ENCODE measurements at places on chromosomes 2 and 18.

DNA sequence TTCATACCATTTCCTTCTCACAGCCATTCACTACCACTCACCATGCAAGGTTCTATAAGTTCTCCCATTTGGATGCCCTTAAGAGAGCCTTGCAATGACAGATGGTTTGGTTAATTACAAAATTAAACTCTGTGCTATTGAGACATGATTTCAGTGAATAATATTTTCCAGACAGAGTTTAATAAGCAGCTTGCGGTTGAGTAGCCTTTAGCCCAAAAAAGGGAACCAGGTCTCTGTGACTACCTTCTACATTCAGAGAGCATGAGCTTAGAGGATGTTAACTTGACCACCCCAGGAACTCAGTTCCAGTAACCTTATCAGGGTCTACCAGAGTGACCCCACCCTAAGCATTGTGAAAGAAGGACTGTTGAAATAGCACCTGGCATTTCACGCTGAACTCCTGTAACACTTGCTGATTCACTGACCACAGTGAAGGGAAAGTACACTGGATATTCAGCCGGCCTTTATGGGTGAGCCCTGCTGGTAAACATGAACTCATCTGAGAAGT, 1173.1 kb upstream of the ZEB2 start:
- DNase-seq = no peak

DNA sequence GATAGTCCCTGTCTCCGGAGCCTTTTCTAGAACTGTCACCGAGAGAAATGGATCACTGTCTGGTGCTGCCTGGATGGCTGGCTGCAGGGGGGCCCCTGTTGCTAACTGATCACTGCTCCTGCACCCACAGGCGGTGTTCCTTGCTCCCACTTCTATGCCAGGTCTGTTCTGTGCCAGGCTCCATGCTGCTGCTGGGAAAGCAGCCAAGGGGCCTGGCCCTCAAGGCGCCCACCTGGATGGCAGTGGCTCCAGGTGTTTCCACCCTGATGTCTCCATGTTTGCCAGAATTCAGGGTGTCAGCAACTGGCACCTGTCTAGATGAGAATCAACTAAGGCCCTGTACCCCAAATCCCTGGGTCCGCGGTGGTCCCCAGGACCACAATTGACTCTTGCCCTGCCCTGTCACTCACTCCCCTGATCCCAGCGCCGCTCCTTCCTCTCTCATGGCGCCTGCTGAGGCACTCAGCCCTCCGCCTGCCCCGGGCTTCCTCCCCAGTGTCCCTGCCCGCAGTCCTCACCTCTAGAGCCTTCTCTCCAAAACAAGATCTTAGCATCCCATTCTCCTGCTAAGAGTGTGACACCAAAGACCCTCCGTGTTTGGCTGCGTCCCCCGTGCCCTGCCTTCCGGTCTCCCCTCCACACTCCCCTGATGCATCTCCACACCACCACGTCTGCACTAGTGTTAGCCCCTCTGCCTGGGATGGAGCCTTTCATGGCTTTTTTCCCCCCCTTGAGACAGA, 72.5 kb upstream of the OTOF start:
- no peak for DNase-seq

GRCh38 chr18:31657823-31658669, 26.3 kb downstream of the B4GALT6 start:
- no peak for DNase-seq

DNA sequence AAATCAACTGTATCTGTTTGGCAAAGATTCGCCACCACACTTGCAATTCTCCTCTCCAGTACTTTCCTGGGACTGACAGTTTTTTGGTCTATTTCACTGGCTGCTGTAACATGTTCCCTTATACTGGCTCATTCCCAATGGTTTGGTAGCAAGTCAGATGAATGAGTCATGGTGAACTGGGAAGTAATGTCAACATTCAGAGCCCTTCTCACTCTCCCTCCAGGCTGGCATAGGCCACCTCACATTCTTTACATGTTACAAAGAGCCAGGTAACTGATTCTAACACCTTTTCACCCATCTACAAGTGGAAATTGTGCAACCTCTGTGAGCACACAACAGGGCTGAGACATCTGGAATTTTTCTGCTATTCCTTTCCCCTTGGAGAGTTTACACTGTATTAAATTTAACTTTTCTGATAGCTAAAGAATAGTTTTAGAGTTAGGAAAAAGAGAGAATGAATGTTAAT, 111.3 kb upstream of the TLK1 start:
- no peak for DNase-seq

GRCh38 chr2:177044671-177045070, 167.9 kb upstream of the HNRNPA3 start:
- DNase-seq = no peak

- DNase-seq = no peak
These were observed 305.4 kb downstream of the LPIN1 start for GRCh38 chr2:12051831-12052230.

DNA sequence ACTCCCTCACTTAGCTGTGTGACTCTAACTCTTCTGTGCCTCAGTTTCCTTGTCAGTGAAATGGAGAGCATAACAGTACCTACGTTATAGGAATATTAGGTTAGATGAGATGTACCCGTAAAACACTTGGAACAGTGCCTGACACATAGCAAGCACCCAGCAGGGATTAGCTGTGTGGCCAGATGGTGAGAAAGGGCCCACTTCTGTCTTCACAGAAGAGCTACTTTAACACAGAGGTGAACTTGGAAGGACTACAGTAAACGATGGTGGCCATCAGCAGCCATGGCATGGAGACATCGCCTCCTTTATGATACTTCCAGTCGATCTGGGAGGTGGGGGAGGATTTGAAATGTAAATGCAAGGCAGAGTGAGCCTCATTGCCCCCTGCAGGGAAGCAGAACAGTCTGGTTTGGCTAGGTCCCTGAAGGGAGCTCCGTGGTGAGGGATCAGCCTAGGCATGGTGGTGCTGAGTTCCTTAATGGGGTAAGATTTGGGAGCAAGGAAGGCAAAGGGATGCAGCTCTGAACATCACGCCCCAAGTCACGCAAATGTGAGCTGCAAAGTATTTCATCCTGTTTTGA, 101.7 kb upstream of the ALPP start:
- no peak for DNase-seq

DNA sequence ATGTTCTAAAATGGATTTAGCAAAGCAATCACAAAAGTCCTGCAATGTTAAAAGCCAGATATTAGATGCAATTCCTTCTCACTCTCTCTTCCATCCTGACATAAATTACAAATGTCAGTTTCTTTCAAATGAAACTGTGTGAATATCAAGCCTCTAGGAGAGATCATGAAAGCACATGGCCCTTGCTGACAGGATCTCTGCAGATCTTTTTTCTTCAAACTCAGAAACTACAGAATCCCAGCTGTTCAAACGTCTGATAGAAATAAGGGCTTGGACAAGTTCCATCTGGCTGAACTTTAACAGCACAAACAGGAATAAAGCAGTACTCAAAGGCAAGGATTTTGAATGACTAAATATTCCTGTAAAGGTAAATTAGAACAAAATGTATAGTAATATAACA, 47.6 kb downstream of the PDE1A start:
- DNase-seq = no peak

- DNase-seq = no peak
These were observed 17.0 kb upstream of the SCYGR1 start for GRCh38 chr2:227404585-227405271.

DNA sequence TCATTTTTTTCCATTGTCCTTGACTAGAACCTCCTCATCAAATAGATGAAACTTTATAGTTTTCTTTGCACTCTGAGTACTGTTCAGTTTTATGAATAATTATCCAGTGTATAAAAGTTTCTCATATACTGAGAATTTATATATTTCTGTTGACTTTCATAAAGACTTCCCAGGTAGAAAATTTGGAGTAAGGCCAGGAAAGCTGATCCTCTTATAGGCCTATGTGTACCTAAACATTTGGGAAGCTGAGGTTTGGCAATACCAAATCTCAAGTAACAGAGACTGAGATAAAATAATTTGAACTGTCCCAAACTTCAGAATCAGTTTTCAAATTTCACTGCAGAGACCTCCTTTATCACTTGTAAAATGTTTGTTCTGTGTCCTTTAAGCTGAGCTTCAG, 43.4 kb downstream of the CCDC102B start:
- DNase-seq = no peak

- no peak for DNase-seq
These were observed 283.4 kb downstream of the MTX2 start for GRCh38 chr2:176552501-176553135.

- DNase-seq = no peak
These were observed 31.1 kb downstream of the NDUFA10 start for GRCh38 chr2:239994086-239994485.

GRCh38 chr2:58045580-58046334, 849 bp upstream of the VRK2 start:
- DNase-seq = no peak

DNA sequence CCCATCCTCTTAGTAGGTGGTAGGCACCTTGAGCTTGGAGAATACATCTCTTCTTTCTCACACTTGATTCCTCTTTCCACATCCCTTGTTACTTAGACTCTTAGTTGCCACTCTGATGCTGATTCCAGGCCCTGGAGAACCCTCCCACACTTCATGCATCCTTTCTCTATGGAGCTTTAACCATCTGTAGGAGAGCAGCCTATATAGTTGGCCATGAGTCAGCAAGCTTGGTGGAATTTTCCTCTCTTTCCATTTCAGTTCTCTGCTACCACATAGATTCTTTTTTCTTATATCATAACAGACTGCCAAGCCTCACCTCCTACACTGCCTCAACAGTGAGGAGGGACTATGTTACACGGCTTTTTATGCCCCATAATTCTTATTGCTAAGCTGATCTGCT, 851.6 kb upstream of the CDH2 start:
- no peak for DNase-seq

Data from tibial nerve (tissue), 4 donors.